DMS 273 treated with DMSO at 0.1 percent for 48 hours (cell line): ENCODE measurements at places on chromosomes 3 and 15.

DNA sequence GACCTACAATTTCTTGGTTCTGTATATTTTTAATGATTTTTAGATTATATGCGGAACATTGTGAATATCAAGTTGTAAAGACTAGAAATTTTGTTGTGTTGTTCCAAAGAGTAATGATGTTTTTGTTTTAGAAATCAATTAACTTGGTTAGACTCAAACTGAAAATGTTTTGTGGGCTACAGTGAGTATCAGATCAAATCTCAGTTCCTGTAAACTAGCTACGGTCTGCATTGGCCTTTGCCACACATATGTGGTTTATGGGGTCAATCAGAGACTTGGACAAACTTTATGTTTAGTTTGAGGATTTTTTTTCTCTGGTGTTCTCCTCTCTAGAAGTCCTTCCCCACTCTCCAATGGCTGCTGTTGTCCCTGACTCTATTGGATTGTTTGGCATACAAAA, 308.0 kb upstream of the THRB start:
- DNase-seq = no peak

- no peak for DNase-seq
Measured at GRCh38 chr3:19202303-19202702, 54.0 kb downstream of the KCNH8 start.

DNA sequence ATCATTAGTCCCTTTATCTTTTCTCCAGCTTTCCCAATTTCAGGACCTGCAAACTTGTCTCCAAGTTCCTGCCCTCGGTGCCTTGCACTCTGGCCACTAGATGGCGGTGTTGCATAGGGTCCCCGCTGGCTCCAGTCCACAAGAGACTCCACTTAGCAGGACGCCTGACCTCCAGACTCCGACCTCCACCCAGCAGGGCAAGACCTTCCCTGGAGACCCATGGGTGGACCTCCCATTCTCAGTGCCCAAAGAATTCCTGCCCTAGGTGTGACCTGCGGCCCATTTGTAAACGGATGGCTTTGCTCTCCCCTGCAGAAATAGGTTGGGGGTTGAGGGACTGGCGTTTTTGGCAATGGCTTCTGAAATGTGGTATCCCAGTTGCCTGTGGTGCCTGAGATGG, 82.6 kb downstream of the LSM3 start:
- no peak for DNase-seq

DNA sequence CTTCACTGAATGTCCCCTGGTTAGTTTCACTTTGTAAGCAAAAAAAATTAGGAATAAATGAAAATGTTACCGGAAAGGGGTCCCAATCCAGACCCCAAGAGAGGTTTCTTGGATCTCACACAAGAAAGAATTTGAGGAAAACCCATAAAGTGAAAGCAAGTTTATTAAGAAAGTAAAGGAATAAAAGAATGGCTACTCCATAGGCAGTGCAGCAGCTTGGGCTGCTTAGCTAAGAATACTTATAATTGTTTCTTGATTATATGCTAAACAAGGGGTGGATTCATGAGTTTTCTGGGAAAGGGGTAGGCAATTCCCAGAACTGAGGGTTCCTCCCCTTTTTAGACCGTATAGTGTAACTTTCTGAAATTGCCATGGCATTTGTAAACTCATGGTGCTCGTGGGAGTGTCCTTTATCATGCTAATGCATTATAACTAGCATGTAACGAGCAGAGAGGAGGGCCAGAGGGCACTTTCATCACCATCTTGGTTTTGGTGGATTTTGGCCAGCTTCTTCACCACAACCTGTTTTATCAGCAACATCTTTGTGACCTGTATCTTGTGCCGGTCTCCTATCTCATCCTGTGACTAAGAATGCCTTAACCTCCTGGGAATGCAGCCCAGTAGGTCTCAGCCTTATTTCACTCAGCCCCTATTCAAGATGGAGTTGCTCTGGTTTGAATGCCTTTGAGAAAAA, 41.0 kb upstream of the CMSS1 start:
- no peak for DNase-seq

DNA sequence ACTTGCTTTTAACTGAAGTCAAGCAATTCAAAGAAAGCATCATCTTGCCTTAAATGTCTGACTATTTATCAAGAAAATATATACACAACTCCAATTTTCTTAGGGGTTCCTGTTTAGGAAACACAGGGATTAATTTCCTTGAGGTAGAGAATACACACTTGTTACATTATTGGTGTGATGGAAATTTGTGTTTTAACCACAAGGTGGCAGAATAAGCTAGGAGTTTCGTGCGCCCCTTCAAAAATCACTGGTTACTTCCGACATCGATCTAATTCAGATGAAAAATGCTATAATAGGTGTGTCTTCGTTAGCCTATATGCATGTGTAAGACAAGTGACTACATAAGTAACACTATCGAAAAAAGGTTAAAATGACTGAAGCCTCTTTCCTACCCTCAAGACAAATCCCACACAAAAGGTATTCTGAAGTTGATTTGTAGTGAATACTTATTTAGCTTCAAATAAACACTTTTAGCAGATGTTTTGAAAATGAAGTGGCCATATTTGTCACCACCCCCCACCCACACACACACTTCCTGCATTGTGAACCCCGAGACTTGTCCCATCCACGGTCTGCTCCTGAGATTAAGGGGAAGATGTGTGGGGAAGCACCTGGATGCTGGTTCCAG, 246.5 kb downstream of the ROBO1 start:
- peak; percentile 2 for DNase-seq

GRCh38 chr3:196633555-196634151, 5.8 kb upstream of the NRROS start:
- DNase-seq = no peak

DNA sequence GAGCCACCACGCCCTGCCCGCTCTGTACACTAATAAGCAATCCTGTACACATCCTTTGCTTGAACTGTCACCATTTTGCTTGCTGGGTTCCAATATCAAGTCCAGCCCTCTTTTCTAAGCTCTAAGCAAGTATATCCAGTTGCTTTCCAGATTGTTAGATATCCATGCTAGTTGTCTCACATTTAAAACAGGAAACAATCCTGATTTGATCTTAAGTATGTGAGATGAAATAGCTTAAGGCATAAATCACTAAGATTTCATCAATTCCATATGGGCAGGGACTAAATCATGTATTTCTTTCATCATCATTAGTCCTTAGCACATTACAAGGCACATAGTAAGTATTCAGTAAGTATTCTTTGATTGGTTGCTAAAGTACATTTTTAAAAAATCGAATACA, 16.2 kb downstream of the ATP11B start:
- DNase-seq = no peak

GRCh38 chr3:161069511-161070251, 35.5 kb downstream of the B3GALNT1 start:
- DNase-seq = peak; percentile 74
